ENCODE measurements at places on chromosomes 3 and 15. TPM values are rescaled to one million over a fixed set of nuclear protein-coding genes. Genes with fewer than 3 reads are reported as not detected.

STRIT1 gene
- total RNA-seq, result not detected

BFSP2 gene
- total RNA-seq, result not detected

PLA2G4E gene
- total RNA-seq, result 0.03 TPM

VPS39 gene
- 19.0 TPM for total RNA-seq

SEC61A1 gene
- total RNA-seq, result 124 TPM

FEZF2 gene
- not detected for total RNA-seq

CDCP1 gene
- total RNA-seq, result 10.0 TPM

NR2E3 gene
- total RNA-seq, result 0.31 TPM
